ENCODE measurements at places on chromosomes 13 and 19.

- DNase-seq = no peak
Observed at GRCh38 chr13:46698014-46698413, 98.9 kb downstream of the ESD start.

GRCh38 chr19:42816894-42817293 is 51.4 kb upstream of the PSG8 start:
- no peak for DNase-seq

DNA sequence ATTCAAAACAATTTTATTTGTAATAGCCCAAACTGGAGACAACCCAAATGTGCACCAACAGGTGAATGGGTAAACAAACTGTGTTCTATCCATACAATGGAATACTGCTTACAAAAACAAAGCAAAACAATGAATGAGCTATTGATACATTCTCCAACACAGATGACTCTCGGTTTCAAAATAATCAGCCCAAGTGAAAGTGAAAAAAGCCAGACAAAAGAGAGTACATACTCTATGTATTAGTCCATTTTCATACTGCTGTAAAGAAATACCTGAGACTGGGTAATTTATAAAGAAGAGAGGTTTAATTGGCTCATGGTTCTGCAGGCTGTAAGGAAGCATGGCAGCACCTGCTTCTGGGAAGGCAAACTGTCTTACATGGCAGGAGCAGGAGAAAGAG is 65.2 kb upstream of the LRCH1 start:
- DNase-seq = no peak

GRCh38 chr13:101415358-101416174 is 742 bp downstream of the NALCN start:
- no peak for DNase-seq

- no peak for DNase-seq
Observed at GRCh38 chr13:46382224-46382623, 4.8 kb downstream of the RUBCNL start.

DNA sequence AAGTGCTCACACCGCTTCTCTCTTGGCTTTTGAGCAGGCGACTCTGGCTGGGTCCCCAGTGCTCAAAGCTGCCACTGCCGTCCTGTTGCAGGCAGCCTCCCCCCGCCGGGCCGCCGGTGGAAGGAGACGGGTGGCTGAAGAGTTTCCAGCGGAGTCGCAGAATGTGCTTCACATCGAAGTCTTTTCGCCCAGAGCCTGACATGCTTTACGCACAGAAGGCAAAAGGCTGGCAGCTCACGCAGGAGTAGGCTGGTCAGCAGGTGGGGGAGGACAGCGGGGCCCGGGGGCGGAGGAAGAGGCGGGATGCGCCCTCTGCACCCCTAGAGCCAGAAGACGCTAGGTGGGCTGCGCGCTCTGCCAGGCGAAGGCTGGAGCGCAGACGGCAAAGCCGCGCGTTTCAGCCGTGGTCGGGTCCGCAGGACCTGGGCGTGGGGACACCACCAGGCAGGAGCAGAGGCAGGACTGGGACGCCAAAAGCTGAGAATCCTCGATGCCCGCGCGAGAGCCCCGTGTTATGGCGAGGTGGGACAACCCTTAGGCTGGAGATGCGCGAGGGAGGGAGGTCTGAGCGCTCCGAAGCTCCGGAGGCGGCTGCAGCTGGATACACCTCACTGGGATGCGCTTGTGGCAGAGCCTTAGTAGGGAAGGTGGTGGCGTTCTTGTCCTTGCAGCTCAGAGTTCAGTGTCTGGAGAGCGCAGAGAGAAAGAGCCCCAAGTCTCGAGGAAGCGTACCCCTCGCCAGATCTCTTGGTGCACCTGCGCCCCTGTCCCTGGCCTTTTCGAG is at the start of gene ATXN8OS:
ATXN8OS (plus strand) TSS at position 329 of the 784 bp plus-strand sequence.
- DNase-seq = no peak

DNA sequence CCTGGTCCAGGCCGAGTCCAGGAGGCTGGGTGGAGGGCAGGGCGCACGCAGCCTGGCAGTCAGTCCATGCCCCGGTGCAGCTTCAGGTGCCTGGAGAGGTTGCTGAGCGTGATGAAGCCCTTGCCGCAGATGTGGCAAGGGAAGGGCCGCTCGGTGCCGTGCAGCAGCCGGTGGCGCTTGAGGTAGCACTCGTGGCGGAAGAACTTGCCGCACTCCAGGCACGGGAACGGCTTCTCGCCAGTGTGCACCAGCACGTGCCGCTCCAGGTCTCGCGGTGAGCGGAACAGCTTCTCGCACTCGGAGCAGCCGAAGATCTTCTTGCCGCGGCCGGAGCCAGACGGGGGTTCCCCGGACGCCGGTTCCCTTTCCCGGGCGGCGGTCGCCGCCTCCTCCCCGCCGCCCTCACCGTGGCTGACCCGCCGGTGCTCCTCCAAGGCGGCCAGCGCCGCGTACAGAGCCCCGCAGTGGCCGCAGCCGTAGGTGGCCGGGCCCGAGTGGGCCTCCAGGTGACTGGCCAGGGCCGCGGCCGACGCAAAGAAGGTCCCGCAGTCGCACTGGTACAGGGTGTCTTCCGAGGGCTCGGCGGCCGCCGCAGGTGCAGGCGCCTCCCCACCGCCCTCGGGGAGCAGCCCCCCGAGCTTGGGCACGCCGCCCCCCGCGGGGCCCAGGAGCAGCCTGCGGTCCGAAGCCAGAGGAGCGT is 6.8 kb downstream of the FIZ1 start:
- no peak for DNase-seq

GRCh38 chr13:33132644-33133440 is 116.6 kb downstream of the KL start:
- DNase-seq = no peak

GRCh38 chr19:51489113-51489512 is 10.8 kb downstream of the CEACAM18 start:
- no peak for DNase-seq

DNA sequence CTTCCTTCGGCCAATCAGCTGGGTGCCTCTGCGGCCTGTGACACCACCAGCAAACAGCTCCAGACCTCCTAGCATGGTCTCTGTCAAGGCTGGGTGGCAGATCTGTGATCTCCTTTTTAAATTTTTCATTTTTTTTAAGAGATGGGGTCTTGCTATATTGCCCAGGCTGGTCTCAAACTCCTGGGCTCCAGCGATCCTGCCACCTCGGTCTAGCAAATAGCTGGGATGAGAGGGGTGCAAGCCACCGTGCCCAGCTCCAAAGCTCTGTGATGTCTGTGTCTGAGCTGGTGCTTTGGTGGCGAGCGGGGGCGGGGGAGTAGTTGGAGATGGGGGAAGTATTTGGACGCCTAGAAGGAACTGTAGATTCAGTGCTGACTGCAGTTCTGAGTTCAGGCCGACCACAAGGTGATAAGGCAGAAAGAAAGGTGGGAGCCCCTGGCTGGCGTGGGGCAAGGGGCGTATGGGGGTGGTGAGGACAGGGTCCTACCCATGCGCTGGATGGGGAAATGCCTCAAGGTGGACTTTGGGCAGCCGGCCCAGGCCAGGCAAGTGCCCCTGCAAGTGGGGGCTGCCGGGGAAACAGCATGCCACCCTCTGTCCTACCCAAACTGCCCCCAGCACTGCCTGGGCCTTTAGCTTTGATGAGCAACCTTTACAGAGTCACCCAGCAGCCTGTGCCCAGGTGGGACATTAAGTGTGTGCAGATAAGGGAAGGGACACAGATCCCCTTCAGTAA is 5.5 kb downstream of the DPP9 start:
- no peak for DNase-seq

GRCh38 chr13:80109303-80109702 is 231.6 kb downstream of the SPRY2 start:
- no peak for DNase-seq

DNA sequence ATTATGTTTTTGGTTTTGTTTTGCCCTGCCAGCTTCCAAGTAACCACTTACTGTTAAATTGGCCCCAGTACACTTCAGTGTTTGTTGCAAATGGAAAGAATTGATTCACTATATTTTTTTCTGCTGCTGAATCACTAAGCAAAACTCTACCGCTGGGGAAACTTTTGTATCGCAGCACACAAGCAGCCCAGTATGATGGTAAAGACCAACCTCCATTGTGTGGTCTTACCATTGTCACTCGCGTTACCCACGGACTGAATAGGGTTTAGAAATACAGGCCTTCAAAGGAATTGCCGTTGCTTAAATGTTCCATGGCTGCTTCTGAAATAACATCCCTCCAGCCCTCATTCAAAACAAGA is 7.9 kb downstream of the SPATA13 start:
- no peak for DNase-seq

DNA sequence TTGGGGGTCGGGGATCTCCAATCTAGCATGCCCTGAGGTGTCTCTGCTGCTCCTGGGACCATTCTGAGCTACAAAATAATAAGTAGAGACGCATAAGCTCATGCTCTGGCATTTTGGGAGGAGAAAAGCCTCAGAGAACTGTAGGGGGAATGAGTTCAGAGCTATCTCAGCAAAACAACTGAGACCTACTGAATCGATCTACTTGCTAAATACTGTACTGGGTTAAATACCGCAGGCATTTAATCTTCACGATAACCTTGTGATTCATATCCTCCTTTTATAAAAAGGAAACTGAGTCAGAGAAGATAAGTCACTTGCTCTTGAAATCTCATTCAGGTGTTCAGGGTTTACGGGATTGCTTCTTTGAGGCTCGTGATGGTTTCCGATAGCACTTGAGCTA is 468.1 kb downstream of the FGF9 start:
- DNase-seq = no peak

GRCh38 chr19:8416796-8417195 is 3.7 kb downstream of the MARCHF2 start:
- DNase-seq = no peak

GRCh38 chr19:49906879-49907564 is 10.3 kb upstream of the IL4I1 start:
- no peak for DNase-seq

DNA sequence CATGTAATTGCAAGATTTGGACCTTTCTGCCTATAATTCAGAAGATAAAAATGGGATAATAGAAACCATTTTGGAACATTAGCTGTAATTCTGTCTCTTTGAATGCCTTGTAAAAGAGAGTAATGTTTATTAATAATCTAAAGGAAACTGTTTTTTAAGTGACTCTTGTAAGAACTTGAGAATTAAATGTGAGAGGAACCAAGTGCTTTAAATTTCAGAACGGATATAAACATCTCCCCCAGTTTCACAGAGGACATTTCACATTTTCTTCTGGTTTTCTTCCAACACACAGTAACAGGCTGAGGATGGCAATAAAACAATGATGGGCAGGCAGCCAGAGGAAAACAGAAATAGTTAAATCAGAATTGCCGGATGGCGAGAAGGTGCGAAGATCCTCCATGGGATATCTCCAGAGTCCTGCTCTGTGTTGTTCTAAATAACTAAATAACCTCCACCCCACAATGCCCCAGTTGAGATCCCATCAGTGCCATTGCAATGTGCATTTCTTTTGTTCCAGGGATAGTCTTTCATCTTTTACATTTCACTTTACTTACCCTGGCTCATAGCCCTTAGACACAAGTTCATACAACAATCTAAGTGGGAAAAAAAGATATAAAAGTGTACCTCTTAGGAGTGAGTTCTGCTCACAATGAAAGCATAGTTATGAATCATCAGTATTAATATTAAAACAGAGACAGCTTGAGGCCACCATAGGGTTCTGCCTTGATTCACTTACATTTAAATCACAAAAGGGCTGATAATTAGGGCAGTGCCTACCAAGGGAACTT is 73.3 kb downstream of the TNFRSF19 start:
- no peak for DNase-seq

DNA sequence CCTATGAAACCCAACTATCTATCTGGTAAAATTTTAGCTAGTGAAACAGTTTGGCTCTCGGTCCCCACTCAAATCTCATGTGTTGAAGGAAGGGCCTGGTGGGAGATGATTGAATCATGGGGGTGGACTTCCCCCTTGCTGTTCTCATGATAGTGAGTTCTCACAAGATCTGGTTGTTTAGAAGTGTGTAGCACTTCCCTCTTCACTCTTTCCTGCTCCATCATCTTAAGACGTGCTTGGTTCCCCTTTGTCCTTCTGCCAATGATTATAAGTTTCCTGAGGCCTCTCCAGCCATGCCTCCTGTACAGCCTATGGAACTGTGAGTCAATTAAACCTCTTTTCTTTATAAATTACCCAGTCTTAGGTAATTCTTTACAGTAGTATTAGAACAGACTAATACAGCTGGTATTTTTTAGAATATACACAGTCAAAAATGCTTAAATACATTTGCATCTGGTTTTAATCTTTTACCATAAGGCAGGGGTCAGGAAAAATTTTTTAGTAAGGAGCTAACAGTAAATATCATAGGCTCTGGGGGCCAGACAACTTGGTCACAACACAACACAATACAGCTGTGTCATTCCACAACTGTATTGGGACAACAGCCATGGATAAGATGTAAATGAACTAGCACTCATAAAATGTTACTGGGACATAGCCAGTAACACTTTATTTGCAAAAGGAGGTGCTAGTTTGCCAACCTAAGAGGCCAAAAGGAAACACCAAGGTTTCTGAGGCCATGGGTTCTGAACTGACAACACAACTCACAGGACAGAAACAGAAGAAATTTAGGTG is 24.3 kb downstream of the DZIP1 start:
- no peak for DNase-seq

DNA sequence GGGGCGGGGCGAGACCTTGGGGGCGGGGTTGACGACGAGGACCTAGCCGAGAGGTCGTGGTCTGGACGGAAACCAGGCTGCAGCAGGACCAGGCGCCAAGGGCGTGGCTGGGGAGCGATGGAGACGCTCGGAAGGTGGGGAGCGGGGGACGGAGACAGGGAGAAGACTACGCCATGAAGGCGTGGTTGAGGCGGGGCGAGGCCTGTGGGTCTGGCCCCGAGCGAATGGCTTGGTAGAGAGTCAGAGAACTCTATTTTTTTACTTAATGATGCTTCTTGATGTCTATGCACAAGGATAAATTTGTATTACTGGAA is 674 bp upstream of the FBXL12 start:
- no peak for DNase-seq

DNA sequence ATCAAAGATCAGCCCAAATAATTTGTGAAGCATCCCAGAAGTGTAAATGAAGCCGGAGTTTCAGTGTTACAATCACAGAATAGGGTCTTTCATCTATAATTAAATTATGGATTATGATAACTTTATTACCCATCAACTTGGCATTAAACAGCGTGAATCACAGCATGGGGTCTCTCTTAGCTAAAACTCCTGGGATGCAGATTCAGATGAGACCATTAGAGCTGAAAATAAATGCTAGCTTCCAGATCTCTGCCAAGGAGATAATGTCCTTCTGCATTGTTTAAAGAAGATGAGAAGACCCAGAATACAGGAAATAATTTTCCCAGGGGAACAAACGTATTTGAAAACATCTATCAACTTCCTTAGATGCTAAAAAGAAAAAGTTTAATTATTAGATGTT is 546.0 kb upstream of the PCDH9 start:
- no peak for DNase-seq

- no peak for DNase-seq
Observed at GRCh38 chr19:55590617-55591016, 8.7 kb downstream of the FIZ1 start.

- DNase-seq = no peak
Observed at GRCh38 chr13:76848596-76848995, 37.6 kb downstream of the KCTD12 start.

DNA sequence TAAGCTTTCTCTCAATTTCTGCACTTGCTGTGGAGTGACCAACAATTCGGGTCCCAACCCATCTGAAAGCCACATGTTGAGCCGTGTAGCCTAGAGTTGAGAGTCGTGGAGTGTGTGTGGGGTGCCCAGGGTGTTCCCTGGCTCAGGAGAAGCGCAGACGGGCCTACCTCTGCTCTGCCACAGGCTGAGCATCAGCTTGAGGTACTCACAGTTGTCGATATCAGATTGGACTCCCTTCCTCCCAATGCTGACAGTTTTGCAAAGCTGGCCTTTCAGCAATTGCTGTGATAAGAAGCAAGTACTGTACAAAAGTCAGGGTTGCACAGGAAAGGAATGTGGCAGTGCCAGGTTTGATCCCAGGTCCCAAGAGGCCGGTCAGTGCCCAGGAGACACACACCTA is 133.4 kb upstream of the SPACA7 start:
- no peak for DNase-seq

- no peak for DNase-seq
Observed at GRCh38 chr19:11140896-11141295, 14.7 kb downstream of the SPC24 start.

Measured in esophagus squamous epithelium (tissue), 5 donors.